ENCODE measurements at places on chromosomes 1 and 21.

GRCh38 chr1:1285611-1286311 lies 5.5 kb downstream of the SCNN1D start:
- DNase-seq = no peak

DNA sequence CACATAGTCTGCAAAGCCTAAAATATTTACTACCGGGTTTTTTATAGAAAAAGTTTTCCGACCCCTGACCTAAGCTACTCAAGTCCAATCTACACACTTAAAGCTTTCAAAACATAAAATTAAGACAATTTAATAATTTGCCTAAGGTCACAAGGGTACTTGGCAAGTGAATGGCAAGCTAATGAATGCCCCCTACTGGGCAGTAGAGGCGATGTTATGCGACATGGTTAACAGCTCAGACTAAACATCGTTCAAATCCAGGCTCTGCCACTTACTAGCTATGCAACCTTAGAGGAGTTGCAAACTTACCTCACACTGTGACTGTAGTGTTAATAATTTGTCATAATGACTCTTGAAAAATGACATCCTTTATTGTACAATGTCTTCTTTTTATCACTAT lies 317.2 kb upstream of the NFIA start:
- DNase-seq = no peak

DNA sequence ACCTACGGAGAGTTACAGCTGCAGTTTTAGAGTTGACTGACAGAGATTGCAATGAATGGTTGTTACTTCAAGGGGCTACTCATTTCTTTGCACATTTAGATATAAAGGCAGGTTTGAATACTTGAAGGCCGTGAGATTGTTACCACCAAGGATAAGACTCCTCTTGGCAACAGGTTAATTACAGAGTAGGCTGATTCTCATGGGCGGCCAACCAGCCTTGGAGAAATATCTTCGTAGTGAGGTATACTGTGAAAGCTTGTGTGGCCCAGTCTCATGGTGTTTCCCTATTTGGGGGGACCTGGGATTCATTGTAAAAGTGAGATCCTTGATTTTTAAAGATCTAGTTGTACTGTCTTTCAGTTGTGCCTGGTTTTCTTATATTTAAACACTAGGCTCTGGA lies 103.2 kb upstream of the OLFM3 start:
- no peak for DNase-seq

- DNase-seq = no peak
Measured at GRCh38 chr1:46153732-46154131, 21.2 kb upstream of the TSPAN1 start.

DNA sequence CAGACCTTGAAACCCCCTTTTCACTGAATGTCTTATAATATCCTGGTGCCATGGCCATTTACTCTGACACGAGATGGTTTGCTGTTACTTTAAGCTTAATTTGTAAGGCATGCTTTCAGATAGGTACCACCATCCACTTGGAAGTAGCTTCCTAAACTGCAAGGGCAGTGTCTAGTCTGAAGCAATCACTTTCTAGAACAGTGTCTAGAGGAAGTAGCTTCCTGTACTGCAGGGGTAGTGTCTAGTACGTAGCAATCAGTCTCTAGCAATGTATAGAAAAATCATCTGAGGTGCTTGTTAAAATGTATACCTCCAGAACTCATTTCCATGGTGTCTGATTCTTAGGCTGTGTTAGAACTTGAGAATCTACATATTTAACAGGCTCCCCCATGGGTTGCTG lies 42.5 kb downstream of the ZBTB40 start:
- no peak for DNase-seq

- no peak for DNase-seq
Measured at GRCh38 chr1:230308039-230308438, 118.1 kb downstream of the PGBD5 start.

- DNase-seq = no peak
Measured at GRCh38 chr1:89451011-89451410, 73.6 kb upstream of the LRRC8B start.

DNA sequence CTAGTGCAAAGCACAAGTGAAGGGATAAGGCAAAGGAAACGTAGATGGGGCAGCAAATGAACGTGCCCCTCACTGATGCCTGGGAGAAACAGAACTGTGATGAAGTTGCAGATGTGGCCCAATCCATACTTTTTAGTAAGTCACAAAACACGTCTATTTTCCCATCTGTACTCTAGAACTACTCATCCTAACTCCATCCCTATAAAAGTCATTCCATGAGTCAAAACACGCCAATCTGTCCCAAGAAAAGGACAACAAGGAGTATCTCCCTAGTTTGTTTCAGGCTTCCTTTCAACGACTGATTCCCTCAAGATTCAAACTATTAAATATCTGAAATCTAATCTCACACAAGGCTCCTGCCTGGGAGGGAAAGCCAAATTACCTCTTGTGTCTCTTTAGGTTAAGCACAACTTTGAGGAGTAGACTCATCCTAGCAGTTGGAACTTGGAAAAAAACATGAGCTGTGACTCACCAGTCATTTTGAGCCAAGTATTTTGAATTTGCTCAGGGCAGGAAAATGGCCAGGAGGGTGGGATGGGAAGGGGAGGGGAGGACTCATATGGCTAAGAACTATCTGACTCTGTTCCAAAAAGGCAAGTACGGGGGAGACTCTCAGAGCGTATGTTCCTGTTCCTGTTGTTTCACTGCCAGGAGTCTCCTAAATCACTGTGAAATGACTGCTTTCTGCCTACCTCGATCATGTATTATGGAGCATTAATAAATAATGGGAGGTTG lies 214.5 kb upstream of the CAMK1G start:
- DNase-seq = no peak

DNA sequence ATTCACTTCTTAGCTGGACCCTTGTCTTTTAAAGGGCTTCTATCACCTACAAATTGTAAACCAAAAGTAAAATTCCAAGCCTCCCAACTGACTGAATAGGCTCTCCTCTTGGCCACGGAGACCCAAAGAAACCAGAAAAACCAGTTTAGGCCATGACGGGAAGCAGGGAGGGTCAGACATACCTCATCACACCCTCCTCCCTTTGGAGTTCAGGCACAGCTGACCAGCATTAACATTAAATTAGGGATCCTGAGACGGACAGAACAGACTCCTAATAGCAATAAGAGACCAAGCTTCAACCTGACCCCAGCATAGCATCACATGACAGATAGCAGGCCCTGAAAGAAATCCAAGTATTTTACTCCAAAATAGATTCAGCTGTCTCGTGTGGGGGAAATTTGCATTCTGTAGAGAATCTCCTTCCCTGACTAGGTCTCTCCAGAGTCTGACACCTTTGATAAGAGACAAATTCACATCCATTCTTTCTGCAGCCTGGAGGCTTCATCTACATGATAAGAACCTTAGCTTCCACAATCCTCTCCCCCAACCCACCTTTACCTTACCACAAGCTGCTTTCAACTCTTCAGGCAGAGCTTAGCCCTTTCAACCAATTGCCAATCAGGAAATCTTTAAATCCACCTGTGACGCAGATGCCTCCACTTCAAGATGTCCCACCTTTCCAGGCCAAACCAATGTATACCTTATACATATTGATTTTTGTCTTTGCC lies 177.1 kb upstream of the RAB4A start:
- no peak for DNase-seq

- DNase-seq = no peak
Measured at GRCh38 chr1:4581807-4582206, 72.6 kb upstream of the AJAP1 start.

- no peak for DNase-seq
Measured at GRCh38 chr1:208179263-208179816, 64.8 kb downstream of the PLXNA2 start.

GRCh38 chr1:99456536-99456935 lies 189.4 kb upstream of the PALMD start:
- no peak for DNase-seq

- DNase-seq = no peak
Measured at GRCh38 chr1:35656148-35656862, 15.0 kb upstream of the PSMB2 start.

- DNase-seq = no peak
Measured at GRCh38 chr1:82472489-82473131, 671.9 kb downstream of the ADGRL2 start.

- no peak for DNase-seq
Measured at GRCh38 chr1:59475737-59476136, 178.8 kb downstream of the FGGY start.
